ENCODE measurements at places on chromosomes 2 and 18.

DNA sequence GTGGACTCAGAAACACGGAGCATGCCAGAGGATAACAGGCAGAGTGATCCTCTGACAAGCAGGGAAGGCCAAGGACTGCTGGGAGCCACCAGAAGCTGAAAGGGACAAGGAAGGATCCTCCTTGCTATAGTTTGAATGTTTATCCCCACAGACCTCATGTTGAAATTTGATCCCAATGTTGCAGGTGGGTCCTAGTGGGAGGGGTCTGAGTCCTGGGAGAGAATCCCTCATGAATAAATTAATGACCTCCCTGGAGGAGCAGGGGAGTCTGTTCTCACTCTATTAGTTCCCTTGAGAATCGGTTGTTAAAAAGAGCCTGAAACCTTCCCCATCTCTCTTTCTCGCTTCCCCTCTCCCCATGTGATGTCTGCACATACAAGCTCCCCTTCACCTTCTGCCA is 124.4 kb downstream of the FBXO15 start:
- no peak for DNase-seq

GRCh38 chr18:26791676-26792075 is 73.8 kb downstream of the AQP4 start:
- no peak for DNase-seq

GRCh38 chr18:37322492-37323035 is 243.0 kb downstream of the CELF4 start:
- peak; percentile 56 for DNase-seq

GRCh38 chr2:107525406-107525805 is 301.3 kb upstream of the RGPD4 start:
- no peak for DNase-seq

DNA sequence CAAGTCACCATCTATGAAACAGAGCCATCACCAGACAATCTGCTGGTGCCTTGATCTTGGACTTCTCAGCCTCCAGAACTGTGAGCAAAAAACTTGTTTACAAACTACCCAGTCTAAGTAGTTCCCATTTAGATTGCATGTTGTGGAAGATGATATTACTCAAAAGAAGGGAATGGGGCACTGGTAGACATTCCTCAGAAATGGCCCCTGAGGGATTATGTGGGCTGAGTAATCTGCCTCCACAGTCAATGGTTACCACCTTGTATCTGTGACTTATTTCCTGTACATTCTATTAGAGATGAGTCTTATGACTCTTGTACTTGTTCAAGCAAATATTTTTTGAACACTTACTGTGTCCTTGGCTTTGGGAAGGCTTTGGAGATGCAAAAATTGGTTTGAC is 160.4 kb downstream of the NUP35 start:
- DNase-seq = no peak

DNA sequence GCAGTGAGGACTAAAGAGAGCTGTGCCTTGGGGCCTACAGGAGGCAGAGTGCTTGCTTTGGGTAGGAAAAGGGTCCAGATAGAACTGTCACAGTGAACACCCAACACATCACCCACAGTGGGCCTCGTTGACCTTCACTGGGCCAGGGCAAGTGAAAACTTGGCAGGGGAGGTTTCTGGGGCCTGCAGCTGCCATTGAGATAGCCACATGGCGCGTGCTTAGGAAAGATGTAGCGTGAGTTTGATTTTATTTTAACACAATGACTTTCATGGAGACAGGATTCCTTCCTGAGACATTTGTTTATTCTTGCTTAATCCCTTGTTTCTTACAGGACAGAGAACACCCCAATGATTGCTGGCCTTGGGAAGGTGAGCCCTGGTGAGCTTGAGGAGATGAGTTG is 9.3 kb upstream of the ESPNL start:
- DNase-seq = no peak

DNA sequence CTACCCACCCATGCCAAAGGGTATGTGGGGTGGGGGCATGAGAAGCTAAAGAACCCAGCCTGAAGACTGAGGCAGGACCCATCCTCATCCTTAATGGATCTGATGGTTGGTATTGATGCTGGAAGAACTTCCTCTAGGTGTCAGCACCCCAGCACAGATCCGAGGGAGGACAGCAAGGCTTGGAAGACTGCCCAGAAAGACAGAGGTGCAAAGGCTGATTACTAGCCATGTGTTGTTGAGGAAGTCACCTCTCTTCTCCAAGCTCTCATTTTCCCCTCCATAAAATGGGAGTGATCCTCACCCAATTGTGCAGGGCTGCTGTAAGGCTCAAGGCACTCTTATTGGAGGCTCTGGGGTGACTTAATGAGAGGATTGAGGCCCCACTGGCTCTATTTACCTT is 256.5 kb downstream of the CELF4 start:
- no peak for DNase-seq

DNA sequence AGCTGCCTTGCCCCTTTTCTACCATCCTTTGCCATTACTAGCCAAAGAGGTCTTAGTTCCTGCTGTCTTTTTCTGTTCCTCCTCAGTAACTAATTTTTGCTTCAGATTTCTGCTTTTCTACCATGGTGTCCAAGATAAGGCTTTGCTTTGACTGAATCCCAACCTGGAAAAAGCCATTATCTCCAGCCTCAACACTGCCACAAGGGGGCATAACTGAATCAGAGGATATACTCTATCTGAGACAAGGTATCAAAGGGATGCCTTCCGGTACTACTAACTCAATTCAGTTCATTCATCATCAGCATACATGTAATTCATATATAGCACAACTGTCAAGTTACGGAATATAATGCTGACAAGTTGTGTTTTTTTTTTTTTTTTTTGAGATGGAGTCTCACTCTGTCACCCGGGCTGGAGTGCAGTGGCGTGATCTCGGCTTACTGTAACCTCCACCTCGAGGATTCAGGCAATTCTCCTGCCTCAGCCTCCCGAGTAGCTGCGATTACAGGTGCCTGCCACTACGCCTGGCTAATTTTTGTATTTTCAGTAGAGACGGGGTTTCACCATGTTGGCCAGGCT is 11.4 kb downstream of the OSGEPL1 start:
- DNase-seq = peak; percentile 59

DNA sequence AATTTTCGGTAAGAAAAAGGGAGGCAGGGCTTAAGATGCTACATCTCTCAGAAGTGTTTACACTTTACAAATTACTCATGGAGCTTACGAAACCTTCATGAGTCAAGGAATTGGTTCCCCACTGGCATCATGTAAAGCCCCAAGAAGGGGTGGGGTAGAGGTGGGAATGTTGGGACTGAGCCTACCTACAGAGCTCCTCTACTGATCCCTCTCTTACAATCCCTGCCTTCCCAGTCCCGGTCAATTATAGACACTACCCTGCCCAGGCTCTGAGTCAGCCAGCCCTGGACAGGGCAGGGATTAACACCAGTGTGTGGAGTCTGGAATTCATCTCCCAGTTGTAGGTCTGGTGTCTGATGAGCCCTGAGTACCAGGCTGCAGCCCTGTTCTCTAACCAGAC is 248.9 kb downstream of the PAX3 start:
- DNase-seq = no peak

- no peak for DNase-seq
These were observed 8.5 kb downstream of the ZNF516 start for GRCh38 chr18:76486574-76486973.

- peak; percentile 73 for DNase-seq
These were observed 5.6 kb downstream of the WNT10A start for GRCh38 chr2:218885981-218886947.

DNA sequence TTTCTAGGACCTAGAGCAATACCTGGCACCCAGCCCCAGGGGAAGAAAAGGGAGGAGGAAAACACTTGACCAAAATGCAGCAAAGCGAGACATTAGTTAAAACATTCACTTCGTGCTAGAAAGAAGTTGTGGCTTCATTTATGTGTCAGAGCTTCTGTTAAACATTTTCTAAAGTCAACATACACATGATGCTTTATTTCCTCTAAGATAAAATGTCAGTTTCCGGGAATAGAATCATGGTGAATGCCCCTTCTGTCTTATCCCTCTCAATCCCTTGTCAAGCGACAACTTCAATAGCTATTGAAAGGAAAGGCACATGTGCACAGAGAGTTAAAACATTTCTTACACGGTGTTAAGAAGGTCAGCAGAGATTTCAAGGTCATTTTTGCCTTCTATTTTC is 404.6 kb upstream of the CWC22 start:
- DNase-seq = no peak

DNA sequence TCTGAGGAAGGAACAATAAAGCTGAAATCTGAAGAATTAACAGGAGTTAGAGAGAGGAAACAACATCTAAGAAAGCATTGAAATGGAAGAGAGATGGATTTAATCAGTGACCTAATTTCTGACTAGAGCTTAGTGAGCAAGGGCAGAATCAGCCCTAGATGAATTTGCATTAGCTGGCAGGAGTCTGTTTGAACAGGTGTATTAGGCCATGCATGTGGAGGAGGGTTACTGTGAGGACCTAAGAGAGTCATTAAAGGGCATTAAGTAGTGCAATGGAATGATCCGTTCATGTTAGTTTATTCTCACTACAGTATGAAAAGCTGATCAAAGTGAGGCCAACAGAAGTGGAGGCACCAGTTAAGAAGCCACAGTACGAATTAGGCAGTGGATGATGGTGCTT is 285.3 kb downstream of the GRB14 start:
- peak; percentile 12 for DNase-seq

GRCh38 chr2:154452471-154452870 is 246.0 kb upstream of the KCNJ3 start:
- no peak for DNase-seq

DNA sequence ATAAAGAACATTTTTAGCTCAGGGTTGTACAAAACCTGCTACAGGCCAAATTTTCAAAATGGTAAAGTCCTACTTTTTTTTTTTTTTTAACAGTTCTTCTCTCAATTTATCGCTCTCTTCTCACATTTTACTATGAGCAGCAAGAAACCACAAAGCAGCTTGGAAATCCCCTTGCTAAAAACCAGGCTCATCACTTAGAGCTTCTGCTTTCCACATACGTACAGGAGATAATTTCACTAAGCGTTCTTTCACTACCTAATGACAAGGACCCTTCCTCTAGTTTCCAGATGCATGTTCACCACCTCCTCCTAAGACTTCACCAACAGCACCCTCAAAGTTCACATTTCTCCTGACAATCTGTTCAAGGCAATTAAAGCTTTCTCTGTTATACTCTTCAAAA is 294.9 kb upstream of the CYRIA start:
- no peak for DNase-seq

DNA sequence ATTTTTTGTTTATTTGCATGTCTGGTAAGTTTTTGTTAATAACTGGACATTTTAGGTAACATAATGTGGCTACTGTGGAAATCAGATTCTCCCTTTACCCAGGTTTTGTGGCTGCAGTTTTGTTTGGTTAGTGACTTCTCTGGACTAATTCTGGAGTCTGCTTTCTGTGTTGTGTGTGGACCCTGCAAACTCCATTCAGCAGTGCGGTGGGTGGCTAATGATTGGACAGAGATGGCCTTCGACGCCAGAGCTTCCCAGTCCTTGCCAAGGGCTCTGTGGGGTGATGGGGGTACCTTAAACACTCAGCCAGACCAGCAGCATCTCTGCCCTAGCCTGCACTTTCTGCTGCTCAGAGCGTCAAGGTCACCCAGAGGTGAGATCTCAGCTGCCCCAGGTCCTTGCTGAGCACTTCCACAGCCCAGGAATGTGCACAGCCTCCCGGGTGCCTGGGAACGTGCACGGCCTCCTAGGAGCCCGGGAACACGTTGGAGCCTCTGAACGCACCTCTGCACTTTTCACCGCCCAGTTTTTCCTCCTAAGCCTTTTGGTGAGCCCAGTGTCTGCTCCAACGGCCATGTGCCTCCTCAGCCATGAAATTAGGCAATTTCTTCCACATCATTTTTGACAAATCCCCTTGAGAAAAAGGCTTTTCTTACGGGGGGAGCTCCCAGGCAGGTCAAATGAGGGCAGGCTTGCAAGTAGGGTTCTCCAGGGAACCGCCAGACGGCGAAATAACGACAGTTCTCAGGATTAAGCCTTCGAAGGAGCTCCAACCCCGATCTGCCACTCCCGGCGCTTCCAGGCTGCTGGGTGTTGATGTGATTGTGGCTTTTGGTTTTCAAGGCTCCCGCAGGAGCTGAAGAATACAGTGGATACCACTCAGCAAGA is 35.2 kb upstream of the KLF11 start:
- peak; percentile 95 for DNase-seq

DNA sequence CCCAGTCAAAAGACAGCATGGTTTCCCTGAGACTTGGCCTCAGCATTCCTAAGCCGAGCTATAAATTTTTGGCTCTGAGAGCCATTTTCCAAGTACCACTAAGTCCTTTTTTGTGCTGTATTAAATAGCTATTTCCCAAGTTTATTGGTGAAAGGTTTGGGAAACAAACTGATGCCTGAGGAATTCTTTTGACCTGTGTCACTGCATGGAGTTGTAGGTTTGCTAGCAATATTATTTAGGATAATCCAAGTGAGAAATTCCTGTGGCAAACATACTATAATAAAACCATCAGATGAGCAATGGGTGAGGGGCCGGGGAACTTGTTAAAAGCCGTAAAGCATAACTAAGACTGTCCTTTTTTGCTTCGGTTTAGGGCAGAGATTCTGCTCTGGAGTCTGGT is 28.4 kb downstream of the ARHGAP28 start:
- DNase-seq = no peak

- DNase-seq = no peak
These were observed 19.5 kb upstream of the YWHAQ start for GRCh38 chr2:9650119-9650821.

GRCh38 chr2:71073475-71073874 is 5.0 kb downstream of the NAGK start:
- DNase-seq = no peak

DNA sequence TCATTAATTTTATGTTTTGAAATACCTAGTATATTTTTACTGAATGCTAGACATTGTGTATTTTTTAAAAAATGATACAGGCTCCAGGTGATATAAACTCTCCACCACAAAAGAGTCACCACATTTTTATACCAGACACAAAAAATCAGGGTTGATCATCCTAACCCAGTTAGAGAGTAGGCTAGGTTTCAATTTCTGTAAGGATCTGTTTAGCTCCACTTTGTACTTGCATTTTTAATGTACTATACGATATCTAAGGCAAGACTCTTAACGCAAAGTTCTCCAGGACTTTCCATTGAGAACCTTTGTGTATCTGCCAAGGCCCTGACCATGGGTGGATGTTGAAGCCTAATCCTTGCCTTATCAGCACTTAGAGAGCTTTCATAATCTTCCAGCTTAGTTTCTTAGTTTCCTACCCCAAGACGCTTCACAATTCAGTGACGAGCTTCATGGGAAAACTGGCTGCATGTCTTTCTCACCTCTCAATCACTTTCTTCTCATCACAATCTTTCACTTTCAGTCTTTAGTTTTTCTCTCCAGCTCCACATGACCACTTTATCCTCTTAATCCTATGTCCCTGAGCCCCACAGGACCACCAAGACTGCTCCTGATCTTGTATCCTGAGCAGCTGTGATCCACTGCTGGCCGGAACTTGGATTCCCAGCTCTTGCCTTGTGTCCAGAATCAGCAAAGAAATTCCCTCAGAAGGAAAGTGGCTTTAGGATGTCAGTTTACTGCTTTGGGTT is 635.8 kb downstream of the RNF144A start:
- DNase-seq = no peak

Data from WERI-Rb-1 (cell line).